Left cardiac atrium (tissue), 4 donors: ENCODE measurements at places on chromosomes 6 and 20. TPM values are rescaled to one million over a fixed set of nuclear protein-coding genes. Genes with fewer than 3 reads are reported as not detected.

DNA sequence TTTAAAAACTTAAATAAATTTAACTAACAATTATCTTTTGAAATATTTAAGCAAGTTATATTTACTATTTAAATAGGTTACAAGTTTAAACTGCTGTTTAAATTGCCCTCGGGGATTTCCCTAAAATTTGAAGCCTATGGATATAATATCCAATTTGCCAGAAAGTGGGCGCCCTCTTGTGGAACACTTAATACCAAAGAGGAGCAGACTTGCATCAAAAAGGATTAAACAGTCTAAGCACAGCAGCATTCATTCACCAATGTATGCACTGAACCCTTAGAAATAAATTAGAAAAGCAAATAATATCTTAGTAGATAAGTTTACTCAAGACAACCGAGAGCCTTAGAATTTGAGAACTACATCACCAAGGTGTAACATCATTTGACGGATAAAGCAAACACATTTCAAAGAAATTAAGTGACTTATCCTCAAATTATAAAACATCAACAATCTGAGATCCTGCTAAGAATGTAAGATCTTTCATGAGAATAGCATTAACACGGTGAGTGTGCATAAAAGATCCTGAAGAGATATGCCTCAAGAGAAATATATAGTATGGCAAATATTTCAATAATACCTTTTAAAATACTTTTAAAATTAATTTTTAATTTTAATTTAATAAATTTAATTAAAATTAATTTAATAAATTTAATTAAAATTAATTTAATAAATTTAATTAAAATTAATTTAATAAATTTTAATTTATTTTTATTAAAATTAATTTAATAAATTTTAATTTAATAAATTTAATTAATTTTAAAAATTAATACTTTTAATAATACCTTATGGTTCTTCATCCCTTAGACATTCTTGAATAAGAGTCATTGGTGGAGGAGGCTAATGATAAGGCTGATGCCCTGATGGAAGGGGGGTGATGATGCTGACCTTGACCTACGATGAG is 11.5 kb upstream of the MEP1A start:
- peak; percentile 36 for DNase-seq

Gene C6orf141
- 1.1 TPM for total RNA-seq

DNA sequence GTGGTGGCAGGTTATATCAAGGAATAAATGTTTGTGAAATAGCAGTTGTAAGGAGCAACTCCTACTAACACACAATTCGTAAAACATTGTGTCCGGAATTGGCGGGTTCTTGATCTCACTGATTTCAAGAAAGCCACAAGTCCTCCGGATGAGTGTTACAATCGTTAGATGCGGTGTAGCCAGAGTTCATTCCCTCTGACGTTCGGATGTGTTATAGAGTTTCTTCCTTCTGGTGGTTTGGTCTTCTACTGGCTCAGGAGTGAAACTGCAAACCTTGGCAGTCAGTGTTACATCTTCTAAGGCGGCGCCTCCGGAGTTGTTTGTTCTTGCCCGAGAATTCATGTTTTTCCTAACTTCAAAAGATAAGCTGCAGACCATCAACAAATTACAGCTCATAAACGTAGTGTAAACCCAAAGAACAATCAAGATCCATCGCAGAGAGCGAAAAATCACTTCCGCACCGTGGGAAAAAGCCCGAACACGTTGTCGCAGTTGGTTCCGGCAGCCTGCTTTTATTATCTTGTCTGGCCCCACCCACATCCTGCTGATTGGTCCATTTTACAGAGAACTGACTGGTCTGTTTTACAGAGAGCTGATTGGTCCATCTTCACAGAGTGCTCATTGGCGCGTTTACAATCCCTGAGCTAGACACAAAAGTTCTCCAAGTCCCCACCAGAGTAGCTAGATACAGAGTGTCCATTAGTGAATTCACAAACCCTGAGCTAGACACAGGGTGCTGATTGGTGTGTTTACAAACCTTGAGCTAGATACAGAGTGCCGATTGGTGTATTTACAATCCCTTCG is 58.2 kb downstream of the TRIM27 start:
- DNase-seq: no peak

Gene MCHR2
- not detected for total RNA-seq

Gene CTCFL
- total RNA-seq: not detected

GRCh38 chr6:85396159-85396808 is 53.6 kb upstream of the NT5E start:
- DNase-seq: no peak

Gene RNF144B
- 20.0 TPM for total RNA-seq

Gene ATG5
- total RNA-seq: 20.2 TPM

- DNase-seq: no peak
Observed at GRCh38 chr6:139145661-139146060, 10.8 kb downstream of the HECA start.

DNA sequence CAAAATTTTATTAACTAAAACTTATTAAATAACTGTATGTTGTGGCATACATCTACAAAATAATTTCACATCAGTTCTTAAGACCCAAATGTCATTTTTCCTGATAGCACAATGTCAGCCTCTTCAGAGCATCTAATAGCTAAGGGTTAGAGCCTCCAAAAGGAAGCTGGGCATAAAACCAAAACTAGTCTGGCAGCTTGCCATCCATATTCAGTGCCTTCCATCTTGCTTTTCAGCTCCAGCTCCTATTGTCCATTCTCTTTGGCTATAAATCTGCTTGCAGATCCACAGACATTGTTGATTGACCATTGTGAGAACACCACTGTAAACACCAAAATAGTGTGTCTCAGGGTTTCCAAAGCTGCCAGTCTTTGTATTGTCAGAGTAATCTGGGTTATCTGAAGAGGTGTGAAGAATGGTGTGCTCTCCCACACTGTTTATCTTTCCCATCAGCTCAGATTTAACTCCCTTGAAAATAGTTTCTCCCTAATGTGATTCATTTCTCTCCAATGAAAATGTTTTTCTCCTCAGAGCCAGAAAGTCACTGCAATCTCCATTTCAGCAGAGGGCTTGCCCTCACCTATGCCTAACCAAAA is 154.8 kb upstream of the KCNQ5 start:
- no peak for DNase-seq

DNA sequence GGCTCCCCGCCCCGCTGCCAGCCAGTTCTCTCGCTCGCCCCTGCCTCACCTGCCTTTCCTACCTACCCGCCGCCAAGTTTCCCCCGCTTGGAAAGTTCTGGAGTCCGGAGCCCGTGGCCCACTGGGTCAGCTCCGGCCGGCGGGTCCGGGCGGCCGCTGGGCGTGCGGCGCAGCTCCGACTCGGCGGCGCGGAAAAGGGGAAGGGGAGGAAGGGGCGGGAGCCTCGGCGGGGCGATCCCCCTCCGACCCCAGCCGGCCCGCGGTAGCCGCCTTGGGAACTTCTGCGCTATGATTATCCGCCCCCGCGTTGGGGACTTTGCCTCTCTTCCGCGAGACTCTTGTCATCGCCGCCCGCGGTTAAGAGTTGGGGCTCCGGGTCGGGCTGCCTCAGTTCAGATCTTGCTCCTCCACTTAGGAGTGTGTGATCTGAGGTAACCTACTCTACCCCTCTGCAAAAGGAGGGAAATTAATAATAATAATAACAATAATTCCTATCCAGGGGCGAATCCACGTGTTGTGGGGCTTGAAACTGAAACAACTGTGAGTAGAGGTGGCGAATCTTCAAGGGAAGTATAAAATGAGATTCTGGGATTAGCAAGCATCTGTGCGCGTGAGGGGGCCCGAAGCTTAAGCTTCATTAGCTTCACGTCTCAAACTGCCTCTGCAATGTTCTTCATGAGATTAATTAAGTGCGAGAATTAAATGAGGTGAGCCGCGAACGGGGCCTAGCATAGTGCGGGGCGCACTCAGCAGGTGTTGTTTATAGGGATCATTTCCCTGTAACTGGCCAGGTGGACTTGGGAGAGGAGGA is 30.8 kb downstream of the SF3B5 start:
- peak; percentile 35 for DNase-seq

Gene RAB44
- 0.12 TPM for total RNA-seq

Gene MOG
- total RNA-seq: 1.7 TPM

GRCh38 chr6:147071776-147072175 is 132.4 kb upstream of the STXBP5 start:
- no peak for DNase-seq

- DNase-seq: no peak
Observed at GRCh38 chr6:91080871-91081270, 494.0 kb upstream of the MAP3K7 start.

Gene PAK5
- total RNA-seq: not detected

GRCh38 chr6:94177429-94177828 is 758.1 kb upstream of the EPHA7 start:
- DNase-seq: no peak

Gene CD93
- total RNA-seq: 46.3 TPM

DNA sequence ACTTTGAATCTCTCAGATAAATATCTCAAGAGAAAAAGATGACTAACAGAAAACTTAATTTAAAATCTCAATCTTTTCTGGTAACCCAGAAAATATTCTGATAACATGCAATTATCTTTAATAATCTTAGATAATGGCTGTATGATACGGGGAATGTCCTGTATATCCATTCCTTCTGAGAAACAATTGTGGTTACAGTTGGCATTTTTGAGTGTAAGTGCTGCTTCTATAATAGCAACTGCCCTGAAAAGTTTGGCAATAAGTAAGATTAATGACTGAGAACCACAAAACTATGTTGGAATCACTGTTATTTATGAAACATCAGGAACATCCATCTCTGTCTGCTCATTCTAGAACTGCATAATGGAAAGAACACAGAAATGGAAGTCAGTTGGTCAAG is 819.7 kb downstream of the TBC1D32 start:
- DNase-seq: no peak

- no peak for DNase-seq
Observed at GRCh38 chr6:133609415-133610226, 279.3 kb upstream of the TCF21 start.

- no peak for DNase-seq
Observed at GRCh38 chr6:166450167-166450873, 67.6 kb upstream of the MPC1 start.

DNA sequence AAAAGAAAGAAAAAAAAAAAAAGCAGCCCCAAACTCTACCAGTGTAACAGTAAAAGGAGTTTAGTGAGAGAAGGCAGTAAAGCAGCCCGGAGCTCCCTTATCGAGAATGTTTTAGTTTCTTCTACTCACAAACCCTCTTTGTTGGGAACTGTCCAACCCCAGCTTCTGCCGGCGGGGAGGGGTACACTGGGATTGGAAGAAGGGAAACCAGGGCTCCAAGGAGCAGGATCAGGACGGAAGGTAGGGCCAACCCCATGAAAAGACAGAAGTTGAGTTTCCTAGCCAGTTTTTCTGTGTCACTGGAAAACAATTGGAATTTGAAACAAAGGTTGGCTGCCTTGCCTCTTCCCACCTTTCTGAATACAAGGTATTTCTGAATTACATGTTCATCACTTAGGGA is 66.0 kb downstream of the KIZ start:
- no peak for DNase-seq

- no peak for DNase-seq
Observed at GRCh38 chr20:38093641-38094077, 60.1 kb downstream of the RPRD1B start.

DNA sequence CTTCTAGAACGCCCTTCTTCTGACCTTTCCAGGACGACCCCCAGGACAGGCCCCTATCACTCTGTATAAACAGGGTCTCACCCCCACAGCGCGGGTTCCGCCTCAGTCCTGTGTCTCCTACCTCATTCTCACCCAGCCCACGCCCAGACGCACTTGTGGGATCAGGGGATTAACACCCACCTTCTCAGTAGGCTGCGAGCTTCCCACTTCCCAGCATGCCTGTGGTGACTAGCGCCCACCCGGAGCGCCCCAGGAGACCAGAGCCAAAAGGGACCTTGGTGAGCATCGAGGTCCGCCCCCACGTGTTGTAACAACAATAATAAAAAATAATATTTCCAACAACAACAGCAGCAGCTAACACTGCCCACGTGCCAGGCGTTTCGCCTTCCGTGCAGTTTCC is 40.9 kb upstream of the NOL4L start:
- DNase-seq: no peak

Gene BTN3A1
- 5.7 TPM for total RNA-seq

- DNase-seq: no peak
Observed at GRCh38 chr6:151025076-151025475, 159.6 kb downstream of the MTHFD1L start.

GRCh38 chr20:25318471-25319240 is 70.8 kb downstream of the PYGB start:
- DNase-seq: no peak

- DNase-seq: no peak
Observed at GRCh38 chr6:81890846-81891245, 138.4 kb upstream of the TENT5A start.

DNA sequence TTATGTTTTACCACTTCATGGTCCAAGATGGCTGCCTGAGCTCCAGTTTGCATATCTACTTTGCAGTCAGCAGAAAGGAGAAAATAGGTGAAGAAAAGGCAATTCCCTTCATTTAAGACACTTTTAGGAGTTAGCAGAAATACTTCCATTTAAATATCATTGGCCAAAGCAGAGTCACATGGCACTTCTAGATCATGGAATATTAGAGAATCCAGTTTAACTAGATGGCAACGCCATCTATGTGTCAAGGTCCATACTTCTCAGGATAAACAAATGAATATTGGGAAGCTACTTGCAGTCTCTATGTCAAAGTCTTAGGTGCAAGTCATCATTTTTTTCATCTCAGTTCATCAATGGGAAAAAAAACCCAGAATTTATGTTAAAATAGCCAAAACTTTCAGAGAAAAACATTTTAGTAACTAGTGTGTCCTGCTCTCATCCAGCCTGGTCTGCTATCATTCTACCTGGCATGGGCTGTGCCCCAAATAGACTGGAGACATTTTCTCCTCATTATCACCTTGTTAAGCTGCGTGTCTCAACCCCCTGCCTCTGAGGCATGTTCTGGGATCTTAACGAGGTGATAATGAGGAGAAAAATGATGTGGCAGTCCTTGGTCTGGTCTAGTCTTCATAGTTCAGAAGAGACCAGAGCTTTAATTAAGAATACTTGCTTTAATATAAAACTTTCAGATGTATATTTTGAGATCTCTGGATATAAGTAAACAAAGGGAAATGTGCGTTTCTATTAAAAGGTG is 227.3 kb downstream of the TBX18 start:
- DNase-seq: no peak

Gene CCN6
- total RNA-seq: not detected

DNA sequence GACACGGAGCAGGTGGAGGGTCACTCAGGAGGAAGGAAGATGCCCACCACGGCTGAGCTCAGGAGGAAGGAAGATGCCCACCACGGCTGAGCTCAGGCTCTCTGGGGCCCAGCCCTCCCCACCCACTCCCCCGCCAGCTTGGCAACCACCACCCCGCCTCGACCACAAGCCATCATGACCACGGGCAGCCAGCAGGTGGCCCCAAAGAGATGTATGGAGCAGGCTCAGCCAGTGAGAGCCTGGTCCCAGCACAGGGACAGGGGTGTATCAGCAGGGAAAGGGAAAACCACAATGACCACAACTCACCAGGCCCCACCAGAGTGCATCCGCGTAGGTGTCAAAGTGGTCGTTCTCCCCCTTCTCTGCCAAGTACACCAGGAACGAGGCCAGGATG is 30.4 kb downstream of the KCNQ2 start:
- peak; percentile 75 for DNase-seq
